ENCODE measurements at places on chromosomes 7 and 10. TPM values are rescaled to one million over a fixed set of nuclear protein-coding genes. Genes with fewer than 3 reads are reported as not detected.

Gene ZNF33B
- total RNA-seq = 4.9 TPM

Gene SVOPL
- not detected for total RNA-seq

Gene MINDY4
- 1.7 TPM for total RNA-seq

Gene MAGI2
- total RNA-seq = 0.16 TPM

Gene PLCE1
- not detected for total RNA-seq

Gene EPO
- total RNA-seq = not detected

Gene C10orf88
- total RNA-seq = 9.6 TPM

Data from activated T-cell treated with anti-CD3 and anti-CD28 coated beads, Interleukin-2, amount 50 U/mL, for 4 hours (primary cell).